ENCODE measurements at places on chromosomes 11 and 22.

- DNase-seq = no peak
Measured at GRCh38 chr11:112503410-112503809, 242.8 kb upstream of the PLET1 start.

GRCh38 chr22:45949891-45950290, 27.1 kb downstream of the WNT7B start:
- no peak for DNase-seq

GRCh38 chr11:119125821-119126220, 4.4 kb downstream of the HINFP start:
- no peak for DNase-seq

GRCh38 chr22:28222976-28223745, 304.1 kb upstream of the PITPNB start:
- DNase-seq = no peak

GRCh38 chr22:44765571-44766285, 13.4 kb downstream of the ARHGAP8 start:
- DNase-seq = no peak

- no peak for DNase-seq
Measured at GRCh38 chr11:61901397-61901796, 10.1 kb upstream of the FADS3 start.

DNA sequence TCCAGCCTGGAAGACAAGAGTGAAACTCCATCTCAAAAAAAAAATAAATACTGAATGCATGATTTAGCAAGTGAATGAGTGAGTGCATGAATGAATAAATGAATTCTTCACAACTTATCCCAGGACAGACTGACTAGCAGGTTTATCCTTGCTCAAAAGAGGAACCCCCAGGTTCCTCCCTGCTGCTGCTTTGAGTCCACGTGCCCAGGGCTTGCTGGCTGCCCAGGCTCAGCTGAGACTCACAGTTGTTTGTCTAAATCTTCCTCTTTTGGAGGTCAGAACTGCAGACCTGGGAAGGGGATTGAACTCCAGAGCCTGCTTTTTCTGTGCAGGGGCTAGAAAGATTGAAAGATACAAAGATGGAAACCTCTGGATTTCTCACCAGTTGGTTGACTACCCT, 117.4 kb upstream of the TMEM45B start:
- DNase-seq = no peak
